Skin of body (tissue), 3 donors: ENCODE measurements at places on chromosomes 6 and 20.

DNA sequence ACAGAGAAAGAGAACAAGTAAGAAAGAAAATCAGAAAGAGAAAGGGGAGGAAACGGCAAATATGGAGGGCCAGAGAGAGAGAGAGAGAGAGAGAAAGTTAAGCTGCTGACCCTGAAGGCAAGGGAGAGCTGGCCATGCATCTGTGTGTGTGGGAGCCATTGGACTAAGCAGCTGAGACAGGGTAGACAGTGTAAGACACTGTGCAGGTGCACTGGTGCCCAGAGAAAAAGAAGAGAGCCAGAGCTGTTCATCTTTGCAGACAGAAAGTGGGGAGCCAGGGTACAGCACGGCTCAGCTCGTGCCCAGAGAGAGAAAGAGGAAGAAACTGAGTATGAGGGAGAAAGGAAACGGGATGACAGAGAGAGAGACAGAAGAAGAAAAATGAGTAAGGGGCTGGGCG lies 24.2 kb upstream of the ZNF318 start:
- no peak for DNase-seq

DNA sequence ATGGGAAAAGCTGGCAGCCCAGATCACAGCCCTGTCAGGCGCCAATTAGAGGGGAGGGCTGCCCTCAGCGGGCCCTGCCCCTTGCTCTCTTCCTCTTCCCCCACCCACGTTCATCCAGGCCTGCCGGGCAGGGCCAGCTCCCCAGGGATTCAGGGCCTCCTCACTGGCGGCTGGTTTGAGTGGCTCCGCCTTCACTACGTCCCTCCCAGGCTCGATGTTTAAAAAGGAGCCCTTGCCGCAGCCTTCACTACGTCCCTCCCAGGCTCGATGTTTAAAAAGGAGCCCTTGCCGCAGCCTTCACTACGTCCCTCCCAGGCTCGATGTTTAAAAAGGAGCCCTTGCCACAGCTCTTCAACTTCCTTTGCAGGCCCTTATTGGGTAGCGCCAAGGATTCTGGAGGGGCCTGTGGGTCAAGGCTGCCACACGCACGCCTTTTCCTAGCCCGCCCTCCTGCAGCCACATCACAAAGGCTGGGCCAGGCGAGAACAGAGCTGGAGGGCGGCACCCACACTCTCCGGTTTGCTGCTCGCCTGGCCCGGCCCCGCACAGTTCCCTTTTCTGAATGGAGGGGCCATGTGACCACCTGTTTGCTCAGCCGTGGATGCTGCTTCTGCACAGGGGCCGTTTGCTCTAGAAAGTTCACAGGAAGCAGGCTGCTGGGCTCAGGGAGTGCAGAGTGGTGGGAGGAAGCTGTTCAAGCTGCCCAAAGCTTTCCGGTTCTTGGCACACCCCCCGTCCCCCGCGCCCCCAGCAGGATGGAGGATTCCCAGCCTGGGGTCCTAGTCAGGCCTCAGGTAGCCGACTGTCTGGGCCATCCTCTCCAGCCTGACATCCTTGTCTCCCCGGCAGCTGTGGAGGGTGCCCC lies 1.6 kb downstream of the SLC17A9 start:
- peak; percentile 20 for DNase-seq

DNA sequence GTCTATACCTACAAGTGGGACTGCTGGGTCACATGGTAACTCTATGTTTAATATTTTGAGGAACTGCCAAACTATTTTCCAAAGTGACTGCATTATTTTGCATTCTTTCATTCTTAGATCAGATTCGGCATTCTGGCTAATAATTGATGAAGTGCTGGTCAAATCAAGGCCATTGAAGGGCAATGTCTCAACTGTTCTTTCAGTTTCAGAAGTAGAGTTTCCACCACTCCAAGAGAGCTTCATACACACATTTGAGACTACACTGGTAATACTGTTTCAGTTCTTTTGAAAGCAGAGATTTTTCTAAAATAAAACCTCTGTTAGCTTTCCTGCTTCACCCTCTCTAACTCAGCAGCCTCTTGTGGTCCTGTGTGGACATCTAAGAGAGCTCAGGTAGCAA lies 154.5 kb downstream of the CFAP61 start:
- no peak for DNase-seq

DNA sequence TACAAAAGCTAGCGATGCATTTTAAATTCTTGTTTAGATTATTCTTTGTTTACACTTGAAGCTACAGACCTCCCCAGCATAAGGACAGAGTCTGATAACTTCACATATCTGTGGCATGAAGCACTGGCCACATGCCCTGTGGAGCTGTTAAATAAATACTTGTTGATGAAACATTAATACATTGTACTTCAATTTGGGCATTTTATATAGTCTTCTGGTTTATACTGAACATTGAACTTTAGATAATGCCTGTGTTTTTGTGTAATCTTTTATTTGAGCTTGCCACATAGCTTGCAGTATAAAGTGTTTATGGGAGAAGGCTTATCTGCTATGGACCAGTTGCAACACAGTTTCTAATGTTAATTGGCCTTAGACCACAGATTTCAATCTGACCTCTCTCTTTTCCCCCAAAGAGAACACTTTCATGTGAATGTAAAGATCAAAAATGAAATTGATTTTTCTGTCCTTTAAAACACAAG lies 48.2 kb downstream of the FRK start:
- no peak for DNase-seq

- DNase-seq: no peak
Measured at GRCh38 chr6:16434885-16435284, 196.5 kb downstream of the GMPR start.

GRCh38 chr6:19705606-19706005 lies 131.6 kb upstream of the ID4 start:
- DNase-seq: no peak

GRCh38 chr6:65650086-65650485 lies 56.9 kb downstream of the EYS start:
- DNase-seq: no peak

GRCh38 chr6:115882771-115883170 lies 177.9 kb downstream of the FRK start:
- DNase-seq: no peak

GRCh38 chr20:61385296-61385695 lies 133.2 kb downstream of the CDH4 start:
- DNase-seq: no peak
